Fibroblast of skin of back (primary cell): ENCODE measurements at places on chromosomes 7 and 10.

DNA sequence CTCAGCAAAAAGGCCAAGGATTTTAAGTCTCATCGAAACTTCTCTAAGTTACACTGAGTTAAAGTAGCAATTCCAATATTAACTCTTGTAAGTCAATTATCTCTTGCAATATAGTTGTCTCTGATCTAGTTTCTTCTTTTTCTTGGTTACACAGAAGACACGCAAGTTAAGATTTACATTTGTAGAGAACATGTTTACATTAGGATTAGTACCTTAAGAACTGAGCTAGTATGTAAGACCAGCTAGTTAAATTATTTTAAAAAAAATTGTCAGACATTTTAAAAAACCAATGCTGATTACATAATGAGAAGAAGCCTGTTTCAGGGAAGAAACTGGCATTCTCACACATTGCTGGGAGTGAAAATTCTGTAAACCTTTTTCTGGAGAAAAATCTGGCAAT, 31.4 kb downstream of the FRA10AC1 start:
- DNase-seq, result no peak

DNA sequence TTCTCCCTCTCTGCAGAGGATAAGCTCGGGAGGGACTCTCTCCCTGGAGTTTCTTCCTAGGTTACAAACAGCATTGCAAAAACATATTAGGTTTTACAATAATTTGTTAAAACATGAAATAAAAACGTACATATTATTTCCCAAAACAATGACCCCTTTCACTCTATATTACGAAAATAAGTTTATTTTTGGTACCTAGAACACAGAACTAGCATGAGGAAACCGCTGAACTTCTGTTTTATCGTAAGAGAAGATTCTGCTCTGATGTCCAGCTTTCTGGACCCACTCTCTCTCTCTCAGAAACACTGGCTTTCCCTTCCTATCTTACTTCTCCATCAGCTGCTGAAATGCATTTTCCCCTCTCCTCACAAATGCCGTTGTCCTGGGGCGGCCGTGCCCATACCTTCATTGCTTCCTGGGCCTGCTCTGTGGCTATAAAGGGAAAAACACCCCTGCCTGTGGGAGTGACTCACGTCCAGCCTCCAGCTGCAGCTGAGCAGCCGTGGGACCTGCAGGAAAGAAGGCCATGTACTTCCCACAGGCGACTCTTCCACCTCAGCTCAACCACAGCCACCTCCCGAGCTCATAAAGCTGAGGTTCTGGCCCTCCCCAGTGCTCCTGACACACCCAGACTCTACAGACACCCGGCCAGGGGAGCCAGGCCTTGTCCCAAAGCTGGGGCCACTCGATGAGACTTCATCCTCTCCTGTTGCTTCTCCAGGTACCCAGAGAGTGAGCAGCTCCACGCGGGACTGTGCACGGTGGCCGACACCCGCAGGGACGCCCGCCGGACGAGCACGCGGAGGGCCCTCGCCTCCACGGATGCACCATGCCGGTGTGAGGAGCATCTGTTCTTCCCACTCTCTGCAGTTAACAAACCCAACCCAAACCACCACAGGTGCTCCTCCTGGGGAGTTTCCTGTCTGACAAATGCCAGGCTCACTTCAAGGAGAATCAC, 3.1 kb downstream of the GPER1 start:
- DNase-seq, result no peak

DNA sequence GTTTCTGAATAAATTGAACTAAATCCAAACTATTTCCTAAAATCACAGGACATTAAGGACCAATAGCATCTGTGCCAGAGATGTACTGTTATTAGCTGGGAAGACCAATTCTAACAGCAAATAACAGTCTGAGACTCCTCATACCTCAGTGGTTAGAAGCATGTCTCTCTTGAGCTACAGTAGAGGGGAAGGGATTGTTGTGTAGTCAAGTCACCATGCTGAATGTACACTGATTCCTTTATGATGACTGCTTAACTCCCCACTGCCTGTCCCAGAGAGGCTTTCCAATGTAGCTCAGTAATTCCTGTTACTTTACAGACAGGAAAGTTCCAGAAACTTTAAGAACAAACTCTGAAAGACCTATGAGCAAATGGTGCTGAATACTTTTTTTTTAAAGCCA, 13.9 kb downstream of the MEST start:
- peak; percentile 60 for DNase-seq

GRCh38 chr7:66076462-66077329, 1.1 kb downstream of the ASL start:
- DNase-seq, result no peak

DNA sequence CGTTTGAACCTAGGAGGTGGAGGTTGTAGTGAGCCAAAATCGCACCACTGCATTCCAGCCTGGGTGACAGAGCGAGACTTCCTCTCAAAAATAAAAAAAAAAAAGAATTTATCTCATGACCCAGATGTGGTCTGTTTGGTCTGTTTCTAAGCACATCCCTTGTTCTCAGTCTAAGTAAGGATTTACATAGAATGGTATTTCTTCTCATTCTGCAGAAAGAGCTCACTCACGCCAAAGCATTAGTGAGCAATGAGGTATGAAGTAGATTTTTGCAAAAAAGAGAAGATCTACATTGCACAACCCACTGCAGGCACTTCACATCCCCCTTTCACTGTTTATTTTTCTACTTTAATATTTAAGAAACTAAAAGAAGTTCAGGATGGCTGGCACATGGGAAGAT, 76.5 kb upstream of the FGL2 start:
- DNase-seq, result no peak

GRCh38 chr10:133379801-133380666, 972 bp downstream of the PAOX start:
- DNase-seq, result no peak

DNA sequence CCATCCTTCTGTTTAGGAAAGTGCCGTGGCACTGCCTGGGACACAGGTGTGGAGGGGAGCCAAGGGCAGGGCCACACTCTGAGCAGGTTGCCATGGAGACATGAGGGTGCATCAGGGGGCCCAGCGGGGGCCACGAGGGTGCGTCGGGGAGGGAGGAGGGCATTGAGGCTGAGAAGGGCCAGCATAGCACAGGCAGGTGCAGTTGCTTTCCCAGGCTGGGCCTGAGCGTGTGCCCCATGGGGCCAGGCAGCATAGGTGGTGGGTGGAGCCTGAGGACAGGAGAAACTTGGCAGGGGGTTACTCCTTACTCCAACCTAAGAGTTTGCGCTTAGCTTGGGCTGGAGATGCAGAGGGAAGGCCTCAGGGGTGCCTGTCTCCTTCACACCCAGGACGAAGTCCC, 15.2 kb downstream of the YKT6 start:
- no peak for DNase-seq

- DNase-seq, result no peak
These were observed 18.3 kb upstream of the CDK6 start for GRCh38 chr7:92854501-92855238.

GRCh38 chr10:58625070-58625469, 112.4 kb downstream of the BICC1 start:
- peak; percentile 89 for DNase-seq

DNA sequence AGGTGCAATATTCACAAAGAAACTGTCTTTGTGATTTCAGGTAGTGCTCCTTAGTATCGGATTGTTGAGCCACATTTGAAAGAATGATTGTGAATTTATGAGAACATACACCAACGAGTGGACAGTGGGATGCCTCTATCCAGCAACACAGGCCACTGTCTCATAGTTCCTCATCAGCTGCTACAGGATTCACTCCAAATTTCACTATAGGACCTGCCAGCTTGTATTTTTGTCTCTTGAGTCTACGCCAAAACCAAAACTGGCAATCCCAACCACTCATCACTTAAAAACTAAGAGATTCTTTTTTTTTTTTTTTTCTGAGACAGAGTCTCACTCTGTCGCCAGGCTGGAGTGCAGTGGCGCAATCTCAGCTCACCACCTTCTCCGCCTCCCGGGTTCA, 964.5 kb downstream of the CNTNAP2 start:
- DNase-seq, result no peak

- no peak for DNase-seq
These were observed 4.3 kb downstream of the BZW2 start for GRCh38 chr7:16650266-16650665.

GRCh38 chr7:142554560-142555532, 194.4 kb upstream of the PRSS1 start:
- peak; percentile 80 for DNase-seq

DNA sequence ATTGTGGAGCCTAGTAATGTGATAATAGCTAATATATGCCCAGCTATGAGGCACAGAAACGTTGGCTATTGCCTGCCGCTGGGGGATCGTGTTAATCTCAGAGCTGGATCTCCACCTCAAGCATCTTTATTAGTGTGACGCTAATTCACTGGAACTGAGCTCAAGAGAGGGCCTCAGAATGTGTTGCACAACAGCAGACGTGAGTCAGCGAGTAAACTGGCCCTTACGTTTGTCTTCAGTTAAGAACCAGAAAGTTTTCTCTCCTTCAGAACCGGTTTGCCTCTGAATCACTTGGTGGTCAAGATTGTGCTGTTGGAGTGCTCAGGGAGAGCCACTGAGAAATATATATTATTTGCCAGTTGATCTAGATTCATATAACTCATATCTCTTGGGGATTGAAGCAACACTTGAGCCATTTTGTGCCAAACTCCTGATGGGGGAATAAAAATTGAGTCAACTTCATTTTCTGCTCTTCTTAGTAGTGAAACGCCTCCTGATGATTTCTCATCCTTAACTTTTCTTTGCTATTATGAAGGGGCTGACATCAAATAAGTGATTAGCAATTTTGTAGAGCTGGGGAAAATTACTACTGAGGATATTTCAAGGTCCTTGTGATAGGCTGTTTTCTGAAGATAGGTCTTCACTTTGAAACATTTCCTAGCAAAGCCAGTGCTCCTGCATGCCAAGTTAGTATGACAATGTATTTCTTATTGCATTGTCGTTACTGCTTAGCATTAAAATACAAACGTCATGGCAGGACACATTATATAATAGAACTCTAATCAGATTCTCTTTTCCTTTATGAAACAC, 22.3 kb downstream of the BZW2 start:
- DNase-seq, result peak; percentile 90

DNA sequence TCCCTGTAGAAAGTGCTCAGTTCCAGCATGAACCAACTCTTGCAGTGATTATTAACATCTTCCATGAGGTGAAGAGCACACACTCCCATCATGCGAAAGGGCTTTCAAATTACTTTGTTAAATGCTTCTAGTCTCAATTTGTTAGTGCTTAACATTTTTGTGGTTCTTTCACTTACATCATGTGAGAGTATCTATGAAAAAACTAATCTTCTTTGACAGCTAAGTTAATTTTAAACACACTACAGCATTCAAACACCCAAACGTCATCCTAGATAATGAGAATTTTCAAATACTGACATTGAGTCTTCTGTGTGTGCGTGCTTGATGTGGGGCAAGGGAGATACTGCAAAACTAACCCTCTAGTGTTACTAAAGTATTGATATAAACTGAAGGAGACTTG, 84.8 kb downstream of the ETV1 start:
- DNase-seq, result peak; percentile 55

GRCh38 chr10:28754930-28755718, 77.8 kb downstream of the BAMBI start:
- peak; percentile 16 for DNase-seq

GRCh38 chr10:132670546-132671227, 115.3 kb downstream of the NKX6-2 start:
- peak; percentile 6 for DNase-seq

- peak; percentile 90 for DNase-seq
These were observed 84.6 kb upstream of the PDGFA start for GRCh38 chr7:604001-604883.

DNA sequence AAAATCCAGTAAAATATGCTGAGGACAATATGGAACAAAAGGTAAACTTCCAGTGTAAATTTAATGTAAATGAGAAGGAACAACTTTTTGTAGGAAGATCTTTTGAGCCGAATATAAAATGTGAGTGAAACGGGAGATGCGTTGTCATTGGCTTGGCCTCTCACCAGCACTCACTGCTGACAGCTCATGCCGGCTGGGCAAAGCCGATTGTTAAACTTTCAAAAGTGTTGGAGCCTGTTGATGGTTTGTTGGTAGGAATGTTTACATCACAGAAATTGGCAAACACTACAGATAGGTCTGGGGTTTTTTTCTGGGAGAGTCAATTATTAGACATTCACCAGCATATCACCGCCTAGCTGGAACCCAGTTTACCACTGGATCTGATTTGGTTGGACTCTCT, 6.1 kb downstream of the PSTK start:
- DNase-seq, result no peak

GRCh38 chr7:99102809-99103690, 40.9 kb downstream of the SMURF1 start:
- DNase-seq, result peak; percentile 90

GRCh38 chr7:17121671-17122070, 176.8 kb upstream of the AHR start:
- no peak for DNase-seq

- DNase-seq, result no peak
These were observed 84.6 kb downstream of the MAD1L1 start for GRCh38 chr7:2148189-2148588.

DNA sequence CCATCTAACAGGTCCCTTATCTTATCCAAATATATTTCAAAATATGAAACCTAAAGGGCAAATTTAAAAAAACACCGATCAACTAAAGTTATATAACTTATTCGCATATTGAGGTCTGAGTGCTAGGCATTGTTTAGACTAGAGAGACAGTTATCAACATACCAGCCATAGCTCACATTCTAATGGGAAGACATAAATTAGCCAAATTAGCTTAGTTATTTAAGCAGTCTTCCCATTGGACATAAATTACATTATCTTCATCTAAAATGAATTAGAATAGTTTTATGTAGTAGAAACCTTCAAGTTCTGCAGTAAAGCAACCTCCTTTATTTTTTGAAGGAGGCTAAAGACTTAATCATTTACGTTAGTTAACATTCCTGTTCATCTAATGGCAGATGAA, 17.4 kb downstream of the KIF5B start:
- DNase-seq, result peak; percentile 12

DNA sequence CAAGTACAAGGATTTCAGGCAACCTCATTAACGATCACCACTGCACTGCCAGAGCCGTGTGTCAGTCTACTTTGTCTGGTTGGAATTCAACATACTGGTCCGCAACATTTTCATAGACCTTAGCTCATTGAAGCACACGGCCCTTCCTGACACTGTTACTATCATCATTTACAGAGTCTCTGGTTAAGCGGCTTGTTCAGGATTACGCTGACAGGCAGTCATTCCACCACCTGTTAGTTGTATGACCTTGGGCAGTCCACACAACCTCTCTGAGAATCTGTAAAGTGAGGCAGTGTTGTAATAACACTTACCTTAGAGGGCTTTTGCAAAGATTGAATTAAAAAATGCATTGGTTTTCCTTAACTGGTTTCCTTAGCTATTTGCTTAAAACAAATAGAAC, 112.6 kb downstream of the AOAH start:
- no peak for DNase-seq

DNA sequence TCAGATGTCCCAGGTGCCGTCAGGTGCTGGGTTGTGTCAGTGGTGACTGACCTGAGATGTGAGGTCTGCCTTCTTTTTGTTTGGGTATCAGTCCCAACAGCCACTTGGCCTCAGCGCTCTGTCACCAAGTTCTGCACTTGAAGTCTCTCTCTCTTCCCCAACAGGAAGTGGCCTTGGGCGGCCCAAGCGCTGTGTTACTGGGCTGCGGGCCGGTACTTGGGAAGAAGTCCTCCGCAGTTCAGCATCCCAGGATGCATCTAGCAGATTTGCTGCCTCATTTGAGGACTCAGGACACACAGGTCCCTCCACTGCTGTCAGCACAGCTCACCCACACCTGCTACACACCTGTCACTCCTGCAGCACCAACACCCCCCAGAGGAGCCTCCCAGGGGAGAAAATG, 40.1 kb downstream of the LYZL2 start:
- no peak for DNase-seq
